ENCODE measurements at places on chromosomes 16 and 17. TPM values are rescaled to one million over a fixed set of nuclear protein-coding genes. Genes with fewer than 3 reads are reported as not detected.

DNA sequence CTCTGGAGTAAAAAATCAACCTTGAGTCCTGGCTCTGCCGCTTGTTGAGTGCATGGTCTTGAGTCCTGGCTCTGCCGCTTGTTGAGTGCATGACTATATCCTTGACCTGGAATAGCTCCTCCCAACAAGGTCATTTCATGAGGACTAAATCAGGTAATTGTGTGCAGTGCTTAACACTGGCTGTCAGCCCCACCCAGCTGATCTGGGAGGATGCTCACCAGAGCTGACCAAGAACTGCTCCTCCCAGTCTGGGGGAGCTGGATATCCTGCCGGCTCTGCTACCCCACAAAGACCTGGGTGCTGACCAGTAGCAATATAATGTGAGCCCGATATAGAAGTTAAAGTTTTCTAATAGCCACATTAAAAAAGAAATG is 20.7 kb upstream of the LGALS9 start:
- H3K36me3 ChIP-seq = peaks cover 1% of the 10 kb centered on the region
- H3K4me3 ChIP-seq = no peak overlapping the region
- DNase-seq = no peak
- no peak overlapping the region for H3K27ac ChIP-seq
- H3K27me3 ChIP-seq = no peaks in the 10 kb centered on the region

The SETD1A gene
- polyA plus RNA-seq = 12.4 TPM

GRCh38 chr17:66570447-66571195 is 264.3 kb upstream of the CACNG5 start:
- H3K36me3 ChIP-seq = no peaks in the 10 kb centered on the region
- H3K27me3 ChIP-seq = no peaks in the 10 kb centered on the region
- no peaks in the 10 kb centered on the region for H3K4me1 ChIP-seq
- DNase-seq = no peak
- no peak overlapping the region for H3K4me3 ChIP-seq

- DNase-seq = no peak
- no peaks in the 10 kb centered on the region for H3K27me3 ChIP-seq
- no peak overlapping the region for H3K4me3 ChIP-seq
- H3K4me1 ChIP-seq = no peaks in the 10 kb centered on the region
- H3K36me3 ChIP-seq = no peaks in the 10 kb centered on the region
- no peak overlapping the region for H3K27ac ChIP-seq
Observed at GRCh38 chr16:259226-259625, 16.5 kb downstream of the RGS11 start.

DNA sequence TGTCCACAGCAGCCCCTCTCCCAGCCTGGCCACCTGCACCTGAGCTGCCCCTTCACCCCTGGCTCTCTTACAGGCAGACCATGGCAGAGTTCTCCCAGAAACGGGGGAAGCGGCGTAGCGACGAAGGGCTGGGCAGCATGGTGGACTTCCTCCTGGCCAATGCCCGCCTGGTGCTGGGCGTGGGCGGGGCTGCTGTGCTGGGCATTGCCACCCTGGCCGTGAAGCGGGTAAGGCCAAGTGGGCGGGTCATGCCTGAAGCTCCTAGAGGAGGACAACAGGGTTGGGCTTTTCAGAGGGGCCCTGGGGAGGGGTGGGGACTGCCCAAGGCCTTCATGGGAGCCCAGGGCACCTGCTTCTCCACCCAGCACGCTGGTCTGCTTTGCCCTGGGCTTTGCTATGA is 2.2 kb downstream of the MIEF2 start:
- no peaks in the 10 kb centered on the region for H3K36me3 ChIP-seq
- H3K4me3 ChIP-seq = no peak overlapping the region
- H3K27me3 ChIP-seq = no peaks in the 10 kb centered on the region
- H3K27ac ChIP-seq = no peak overlapping the region

The HS3ST6 gene
- not detected for polyA plus RNA-seq

GRCh38 chr16:50183316-50183715 is 30.2 kb downstream of the TENT4B start:
- no peaks in the 10 kb centered on the region for H3K27me3 ChIP-seq
- no peaks in the 10 kb centered on the region for H3K36me3 ChIP-seq
- H3K4me3 ChIP-seq = no peak overlapping the region
- H3K4me1 ChIP-seq = peaks cover 3% of the 10 kb centered on the region
- no peak overlapping the region for H3K27ac ChIP-seq

The HSF4 gene
- 29.3 TPM for polyA plus RNA-seq

GRCh38 chr17:73957564-73957963 is 245.9 kb upstream of the RPL38 start:
- H3K27me3 ChIP-seq = no peaks in the 10 kb centered on the region
- peaks cover 4% of the 10 kb centered on the region for H3K4me1 ChIP-seq
- H3K27ac ChIP-seq = no peak overlapping the region
- no peak for DNase-seq
- no peaks in the 10 kb centered on the region for H3K36me3 ChIP-seq

DNA sequence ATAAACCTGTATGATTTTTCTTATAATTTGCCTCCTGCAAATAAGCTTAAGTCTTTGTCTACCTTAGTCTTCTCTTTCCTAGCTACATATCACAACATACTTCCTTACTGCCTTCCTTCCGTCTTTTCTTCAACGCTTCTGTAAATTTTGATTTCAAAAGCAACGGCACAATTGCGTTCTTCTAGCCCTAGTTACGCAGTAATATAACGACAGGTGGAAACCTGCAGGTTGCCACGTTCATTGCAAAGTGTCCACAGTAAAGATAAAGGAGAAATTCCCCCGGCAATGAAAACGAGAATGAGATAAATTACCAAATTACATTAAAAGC is 546 bp upstream of the PSMD7 start:
- peak overlapping the region; percentile 93 for H3K4me3 ChIP-seq
- peak overlapping the region; percentile 96 for H3K27ac ChIP-seq
- no peaks in the 10 kb centered on the region for H3K27me3 ChIP-seq

DNA sequence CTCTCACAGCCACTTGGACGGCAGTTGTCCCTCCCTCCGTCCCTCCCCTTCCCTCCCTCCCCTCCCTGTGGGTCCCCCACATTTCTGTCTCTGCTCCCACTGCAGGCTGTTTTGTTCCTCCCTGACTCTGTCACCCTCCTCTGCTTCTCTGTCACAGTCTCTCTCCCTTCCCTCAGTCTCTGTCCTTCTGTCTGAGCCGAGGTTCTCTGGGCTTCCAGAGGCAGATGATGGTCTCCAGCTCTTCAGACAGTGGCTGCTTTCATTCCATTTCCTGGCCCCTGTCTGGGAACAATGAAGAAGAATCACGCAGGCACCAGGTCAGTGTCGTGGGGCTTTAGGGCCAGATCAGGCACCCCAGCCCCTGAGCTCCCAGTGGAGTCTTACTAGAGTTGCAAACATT is 8.8 kb upstream of the CYB561 start:
- no peak for DNase-seq
- H3K27ac ChIP-seq = no peak overlapping the region
- peaks cover 8% of the 10 kb centered on the region for H3K4me1 ChIP-seq
- no peaks in the 10 kb centered on the region for H3K36me3 ChIP-seq
- H3K27me3 ChIP-seq = no peaks in the 10 kb centered on the region
- H3K4me3 ChIP-seq = no peak overlapping the region

GRCh38 chr16:65837464-65837863 is 529.0 kb upstream of the CDH5 start:
- no peak for DNase-seq
- H3K27me3 ChIP-seq = no peaks in the 10 kb centered on the region
- no peak overlapping the region for H3K4me3 ChIP-seq
- H3K4me1 ChIP-seq = no peaks in the 10 kb centered on the region

DNA sequence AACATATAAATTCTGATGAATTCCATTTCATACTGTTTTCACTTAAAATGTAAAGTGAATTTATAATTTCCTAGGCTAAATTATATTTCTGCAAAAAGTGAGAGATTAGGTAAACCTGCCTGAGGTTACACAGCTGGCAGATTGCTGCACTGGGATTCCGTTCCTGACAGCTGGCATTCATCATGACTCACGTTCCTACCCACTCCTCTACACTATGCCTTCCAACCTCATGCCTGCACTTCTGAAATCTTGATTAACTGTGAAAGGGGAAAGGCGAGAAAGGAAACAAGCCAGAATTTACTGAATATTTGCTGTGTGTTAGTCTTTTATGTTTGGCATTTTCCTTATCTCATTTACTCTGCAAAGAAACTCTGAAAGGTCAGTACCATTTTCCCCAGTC is 73.3 kb upstream of the MON1B start:
- H3K27ac ChIP-seq = no peak overlapping the region
- H3K36me3 ChIP-seq = no peaks in the 10 kb centered on the region
- DNase-seq = no peak
- no peaks in the 10 kb centered on the region for H3K4me1 ChIP-seq
- no peaks in the 10 kb centered on the region for H3K27me3 ChIP-seq
- no peak overlapping the region for H3K4me3 ChIP-seq

GRCh38 chr17:31487648-31488263 is 96.3 kb downstream of the RAB11FIP4 start:
- H3K36me3 ChIP-seq = no peaks in the 10 kb centered on the region

DNA sequence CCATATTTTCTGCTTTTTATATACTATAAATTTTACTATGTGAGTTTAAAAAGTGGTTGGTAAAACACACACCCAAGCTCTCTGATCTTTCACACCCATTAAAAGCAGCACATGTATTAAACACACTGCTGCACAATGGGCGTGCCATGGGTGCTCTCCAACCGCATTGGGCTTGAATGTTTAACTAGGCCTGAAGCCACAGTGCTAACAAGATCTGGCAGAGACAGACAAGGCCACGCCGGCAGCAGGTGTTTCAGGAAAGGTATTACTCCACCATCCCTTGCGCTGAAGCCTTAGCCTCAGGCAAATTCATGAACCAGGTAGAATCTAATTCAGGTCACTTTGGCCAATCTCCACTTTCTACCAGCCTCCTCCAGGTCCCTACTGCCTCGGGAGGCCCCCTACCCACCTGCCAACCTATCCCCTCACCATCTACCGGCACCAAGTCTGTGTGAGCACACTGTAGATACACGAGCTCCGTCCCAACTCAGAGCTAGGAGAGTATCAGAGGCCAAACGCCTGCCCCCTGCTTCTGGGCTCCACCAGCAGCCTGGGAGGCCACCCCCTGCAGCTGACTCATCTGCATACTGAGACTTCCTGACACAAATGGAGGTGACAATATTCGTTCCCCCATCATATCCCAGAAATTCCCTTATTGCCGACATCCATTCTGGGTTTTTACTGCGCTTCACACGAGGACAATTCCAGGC is 95.0 kb downstream of the ADCY9 start:
- no peak overlapping the region for H3K27ac ChIP-seq
- H3K36me3 ChIP-seq = no peaks in the 10 kb centered on the region
- DNase-seq = no peak
- peaks cover 4% of the 10 kb centered on the region for H3K4me1 ChIP-seq

DNA sequence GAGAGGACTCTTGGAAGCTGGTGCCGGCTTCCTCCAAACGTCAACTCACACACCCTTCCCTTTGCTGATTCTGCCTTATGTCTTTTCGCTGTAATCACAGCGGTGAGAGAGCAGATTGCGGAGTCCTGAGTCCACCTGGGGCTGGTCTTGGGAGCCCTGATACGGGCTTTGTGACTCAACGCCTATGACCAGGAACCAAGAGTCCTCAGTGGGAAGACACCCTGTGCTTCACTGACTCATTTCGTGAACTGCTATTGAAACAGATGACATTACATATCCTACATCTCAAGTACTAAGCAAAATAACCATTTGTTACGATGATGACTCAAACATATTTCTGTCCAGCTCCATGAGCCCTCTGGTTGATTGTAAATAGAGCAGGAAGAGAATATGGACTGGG is 90.7 kb upstream of the CREBBP start:
- no peaks in the 10 kb centered on the region for H3K27me3 ChIP-seq
- H3K4me1 ChIP-seq = no peaks in the 10 kb centered on the region
- H3K27ac ChIP-seq = no peak overlapping the region
- no peak overlapping the region for H3K4me3 ChIP-seq
- DNase-seq = no peak
- no peaks in the 10 kb centered on the region for H3K36me3 ChIP-seq

GRCh38 chr17:18851201-18851600 is 6.7 kb upstream of the PRPSAP2 start:
- peaks cover 9% of the 10 kb centered on the region for H3K4me1 ChIP-seq
- H3K4me3 ChIP-seq = no peak overlapping the region
- no peak for DNase-seq
- no peak overlapping the region for H3K27ac ChIP-seq
- no peaks in the 10 kb centered on the region for H3K36me3 ChIP-seq
- no peaks in the 10 kb centered on the region for H3K27me3 ChIP-seq

GRCh38 chr16:78257376-78257728 is 157.9 kb downstream of the WWOX start:
- no peaks in the 10 kb centered on the region for H3K4me1 ChIP-seq
- H3K36me3 ChIP-seq = no peaks in the 10 kb centered on the region
- no peaks in the 10 kb centered on the region for H3K27me3 ChIP-seq
- H3K4me3 ChIP-seq = no peak overlapping the region

The C17orf107 gene
- 9.4 TPM for polyA plus RNA-seq
